ENCODE measurements at places on chromosomes 6 and 20.

DNA sequence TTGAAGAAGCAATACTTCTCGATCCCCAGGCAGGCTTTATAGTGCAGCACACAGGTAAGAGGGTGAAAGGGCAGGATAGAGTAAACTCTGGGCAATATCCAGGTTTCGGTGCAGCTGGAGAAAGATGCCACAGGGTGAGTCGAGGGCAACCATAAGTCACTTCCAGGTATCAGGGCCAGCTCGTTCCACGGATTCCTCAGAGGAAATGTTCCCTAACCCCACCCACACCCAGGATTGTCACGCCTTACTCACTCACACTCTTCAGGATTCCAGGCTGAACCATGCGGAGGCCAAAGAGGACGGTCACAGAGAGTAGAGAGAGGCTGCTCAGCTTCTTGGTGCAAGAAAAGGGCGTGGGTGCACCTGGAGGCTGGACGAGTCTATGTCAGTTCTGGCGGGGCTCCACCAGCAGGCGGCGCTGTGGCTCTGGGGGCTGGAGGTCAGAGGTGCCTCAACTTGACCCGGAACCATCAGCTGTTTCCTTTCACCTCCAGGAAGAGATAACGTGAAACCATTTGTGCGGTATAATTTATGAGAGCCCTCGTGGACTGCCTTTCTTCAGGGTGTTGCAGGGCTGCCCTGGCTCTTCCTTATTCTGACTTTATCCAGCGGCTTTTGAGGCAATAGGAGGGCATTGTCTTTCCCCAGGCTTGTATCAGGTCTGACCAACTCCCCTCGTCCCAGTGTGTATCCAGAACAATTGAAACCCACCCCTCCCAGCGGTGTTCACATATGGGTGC, 14.5 kb upstream of the WFDC12 start:
- DNase-seq: peak; percentile 40

- no peak for DNase-seq
Observed at GRCh38 chr6:21769405-21769861, 175.9 kb downstream of the SOX4 start.

- peak; percentile 67 for DNase-seq
Observed at GRCh38 chr6:7129784-7130569, 22.2 kb downstream of the RREB1 start.

DNA sequence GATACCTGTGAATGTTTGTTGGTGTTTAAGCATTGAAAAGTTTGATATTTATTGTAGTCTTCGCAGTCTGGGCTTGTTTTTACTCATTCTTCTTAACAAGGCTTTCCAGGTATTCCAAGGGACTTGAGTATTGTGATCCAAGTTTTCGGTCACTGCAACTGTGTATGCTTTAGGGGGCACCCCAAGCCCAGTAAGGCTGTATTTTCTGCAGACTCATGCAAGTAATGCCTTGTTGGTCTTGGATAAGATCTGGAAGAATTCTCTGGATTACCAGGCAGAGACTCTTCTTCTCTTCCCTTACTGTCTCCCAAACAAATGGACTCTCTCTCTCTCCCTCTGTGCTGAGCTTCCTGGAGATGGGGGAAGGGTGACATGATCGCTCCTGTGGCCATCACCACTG, 82.1 kb downstream of the RFPL4B start:
- no peak for DNase-seq

DNA sequence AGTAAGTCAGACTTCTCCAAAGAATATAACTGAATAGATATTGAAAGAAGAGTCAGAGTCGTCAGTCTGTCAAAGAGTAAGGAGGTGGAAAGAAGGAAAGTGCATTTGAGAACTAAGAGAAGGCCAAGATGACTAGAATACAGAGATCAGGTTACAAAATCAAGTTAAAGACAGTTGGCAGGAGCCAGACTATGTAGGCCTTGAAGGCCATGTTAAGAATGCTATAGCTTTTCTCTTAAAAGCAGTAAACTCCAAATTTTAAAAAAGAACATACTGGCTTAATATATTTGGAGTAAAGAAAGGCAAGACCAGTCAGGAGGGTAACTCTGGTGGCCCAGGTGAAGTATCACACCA, 68.8 kb downstream of the IBTK start:
- no peak for DNase-seq
